ENCODE measurements at places on chromosomes 5 and 9.

DNA sequence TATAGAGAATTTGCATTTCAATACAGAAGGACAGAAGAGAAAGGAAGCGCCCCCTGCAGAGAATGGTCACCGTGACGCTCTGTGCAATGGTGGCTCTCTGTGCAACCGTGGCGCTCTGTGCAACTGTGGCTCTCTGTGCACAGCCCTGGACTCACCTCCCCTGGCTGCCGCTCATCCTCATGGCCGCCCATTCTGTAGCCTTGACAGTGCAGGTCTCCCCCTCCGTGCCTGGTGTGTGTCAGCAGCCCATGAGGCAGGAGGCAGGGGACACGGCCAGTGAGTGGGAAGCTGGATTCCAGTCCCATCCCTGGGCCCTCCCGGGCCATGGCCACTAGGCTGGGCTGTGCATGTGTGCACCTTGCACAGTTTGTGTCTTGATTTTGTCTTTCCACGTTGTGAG is 12.0 kb downstream of the EXOC3 start:
- no peak for DNase-seq

GRCh38 chr5:74598731-74599130 is 41.8 kb downstream of the ENC1 start:
- no peak for DNase-seq

DNA sequence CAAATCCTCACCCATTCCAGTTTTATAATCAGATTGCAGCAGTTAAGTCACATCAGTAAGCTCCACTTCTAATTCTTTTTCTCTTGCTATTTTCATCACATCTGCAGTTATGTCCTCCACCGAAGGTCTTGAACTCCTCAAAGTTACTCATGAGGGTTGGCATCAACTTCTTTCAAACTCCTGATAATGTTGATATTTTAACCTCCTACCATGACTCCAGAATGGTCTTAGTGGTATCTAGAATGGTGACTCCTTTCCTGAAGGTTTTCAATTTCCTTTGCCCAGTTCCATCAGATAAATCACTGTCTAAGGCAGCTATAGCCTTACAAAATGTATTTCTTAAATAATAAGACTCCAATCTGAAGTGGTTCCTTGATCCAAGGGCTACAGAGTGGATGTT is 53.8 kb upstream of the EDIL3 start:
- no peak for DNase-seq

DNA sequence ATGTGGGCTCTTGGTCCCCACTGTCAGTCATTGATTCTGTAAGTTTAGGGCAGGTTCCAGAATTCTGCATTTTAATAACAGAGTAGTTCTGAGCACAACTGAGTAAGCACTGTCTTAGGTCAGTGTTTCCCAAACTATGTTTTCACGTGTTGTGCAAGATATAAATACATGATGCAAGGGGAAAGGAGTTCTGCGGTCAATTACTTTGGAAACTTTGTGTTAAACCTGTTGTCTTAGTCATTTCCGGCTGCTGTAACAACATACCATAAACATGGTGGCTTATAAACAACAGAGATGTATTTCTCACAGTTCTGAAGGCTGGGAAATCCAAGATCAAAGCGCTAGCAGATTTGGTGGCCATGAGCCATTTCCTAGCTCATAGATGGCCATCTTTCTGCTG is 69.8 kb downstream of the EQTN start:
- no peak for DNase-seq

DNA sequence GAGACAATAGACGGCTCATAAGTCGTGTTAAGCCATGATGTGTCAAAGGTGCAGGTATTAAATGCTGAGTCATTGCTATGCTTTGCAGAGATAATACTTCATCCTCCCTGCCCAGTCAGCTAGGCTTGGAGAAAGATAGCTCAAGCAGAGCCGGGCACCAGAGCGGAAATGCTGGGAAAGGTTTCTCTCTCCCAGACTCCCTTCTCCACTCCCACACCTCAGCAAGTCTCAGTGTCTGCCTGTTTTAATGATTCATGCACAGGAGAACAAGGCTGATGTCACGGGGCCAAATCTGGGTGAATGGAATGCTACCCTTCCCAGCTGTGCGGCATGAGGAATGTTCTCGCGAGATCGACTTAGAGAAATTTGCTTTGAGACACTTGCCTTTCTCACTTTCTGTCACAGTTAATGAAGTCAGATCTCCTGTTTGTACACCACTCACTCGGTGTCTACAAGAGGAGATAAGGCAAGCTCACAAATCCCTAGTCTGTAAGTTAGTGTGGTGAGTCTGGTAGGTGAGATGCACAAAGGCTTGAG is 204.4 kb downstream of the EFNA5 start:
- no peak for DNase-seq

DNA sequence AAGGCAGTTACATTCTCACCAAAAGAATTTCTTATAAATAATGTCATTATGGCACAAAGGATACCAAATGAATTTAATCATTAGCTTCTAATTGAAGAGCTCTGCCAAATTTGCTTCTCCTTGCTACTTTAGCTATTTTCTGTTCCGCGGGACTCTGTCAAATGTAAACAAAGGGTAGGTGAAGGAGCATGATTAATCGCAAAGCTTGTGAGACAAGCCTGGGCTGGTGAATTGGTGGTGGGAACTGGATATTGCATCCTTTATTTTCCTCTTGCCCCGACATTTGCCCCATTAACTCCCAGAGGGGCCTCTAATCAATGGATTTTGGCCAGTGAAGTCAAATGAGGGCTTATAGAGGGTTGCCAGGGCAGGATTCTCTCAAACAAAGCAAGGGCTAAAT is 234.2 kb upstream of the RFX3 start:
- DNase-seq, result no peak

DNA sequence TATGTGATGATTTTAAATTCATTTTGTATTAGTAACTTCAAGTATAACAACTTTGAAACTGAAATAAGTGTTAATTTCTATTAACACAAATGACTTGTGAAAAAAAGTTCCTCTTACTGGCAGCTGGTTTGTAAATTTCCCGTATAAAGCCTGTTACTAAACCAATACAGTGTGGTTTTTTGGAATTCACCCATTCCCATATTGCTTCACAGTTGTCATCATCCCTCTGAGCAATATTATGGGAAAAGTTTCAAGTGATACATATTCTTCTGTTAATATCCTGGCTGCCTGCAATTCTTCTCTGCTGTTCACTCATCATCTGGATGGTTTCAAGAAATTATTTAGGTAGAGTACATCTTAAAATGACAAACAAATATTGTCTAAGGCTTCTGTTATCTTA is 1185.1 kb upstream of the C9orf72 start:
- DNase-seq, result no peak

Data from stimulated activated CD4-positive, alpha-beta T cell treated with anti-CD3 and anti-CD28 coated beads, Interleukin-4, amount 100 ng/mL, for 48 hours (primary cell).